ENCODE measurements at places on chromosomes 1 and 21.
A peak's percentile ranks its signal among the peaks of the same experiment; 100 is the strongest.

DNA sequence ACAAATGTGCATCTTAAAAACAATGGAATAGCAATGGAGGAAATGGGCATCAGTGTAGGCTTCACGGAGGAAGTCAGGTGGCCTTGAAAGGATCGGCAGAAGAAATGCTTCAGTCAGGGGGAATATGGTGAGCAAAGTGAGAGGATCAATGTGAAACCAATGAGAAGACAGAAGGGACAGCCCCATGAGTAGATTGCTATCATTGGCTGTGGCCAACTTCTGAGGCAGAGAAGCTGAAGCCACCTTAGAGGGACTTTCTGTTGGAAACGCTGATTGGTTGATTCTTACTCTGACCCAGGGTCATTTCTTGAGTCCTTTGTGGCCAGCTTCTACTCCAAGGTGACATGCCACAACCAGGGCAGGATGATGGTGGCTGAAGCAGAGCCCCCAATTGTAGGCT lies 130.7 kb upstream of the ZNF648 start:
- no peak for DNase-seq

- DNase-seq = no peak
These were observed 360.6 kb upstream of the USP24 start for GRCh38 chr1:55575571-55576279.

- no peak for DNase-seq
These were observed 71.6 kb upstream of the GRIK3 start for GRCh38 chr1:37105911-37106310.

DNA sequence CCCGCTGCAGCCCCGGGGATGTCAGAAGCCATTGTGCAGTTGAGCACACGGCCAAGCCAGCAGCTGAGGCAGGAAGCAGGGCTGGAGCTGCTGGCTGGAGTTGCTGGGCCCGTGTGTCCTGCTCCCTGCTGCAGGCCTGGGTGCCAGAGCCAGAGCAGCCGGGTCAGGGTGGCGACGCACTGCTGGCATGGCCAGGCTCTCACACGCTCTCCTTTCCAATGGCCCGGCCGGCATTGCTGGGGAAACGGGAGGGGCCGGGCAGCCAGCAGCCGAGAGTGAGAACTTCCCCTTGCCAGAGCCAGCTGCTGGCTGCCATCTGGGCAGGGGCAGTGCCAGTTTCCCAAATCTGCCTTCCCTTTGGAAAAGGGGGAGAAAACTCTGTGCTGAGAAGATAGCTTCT lies 82.4 kb upstream of the PROX1 start:
- no peak for DNase-seq

- DNase-seq = no peak
These were observed at the start of gene CSF1 for GRCh38 chr1:109910123-109910962. TSS of gene CSF1 (plus strand) at chr1:109910849. CDS start at chr1:109911024, 175 bp downstream.

DNA sequence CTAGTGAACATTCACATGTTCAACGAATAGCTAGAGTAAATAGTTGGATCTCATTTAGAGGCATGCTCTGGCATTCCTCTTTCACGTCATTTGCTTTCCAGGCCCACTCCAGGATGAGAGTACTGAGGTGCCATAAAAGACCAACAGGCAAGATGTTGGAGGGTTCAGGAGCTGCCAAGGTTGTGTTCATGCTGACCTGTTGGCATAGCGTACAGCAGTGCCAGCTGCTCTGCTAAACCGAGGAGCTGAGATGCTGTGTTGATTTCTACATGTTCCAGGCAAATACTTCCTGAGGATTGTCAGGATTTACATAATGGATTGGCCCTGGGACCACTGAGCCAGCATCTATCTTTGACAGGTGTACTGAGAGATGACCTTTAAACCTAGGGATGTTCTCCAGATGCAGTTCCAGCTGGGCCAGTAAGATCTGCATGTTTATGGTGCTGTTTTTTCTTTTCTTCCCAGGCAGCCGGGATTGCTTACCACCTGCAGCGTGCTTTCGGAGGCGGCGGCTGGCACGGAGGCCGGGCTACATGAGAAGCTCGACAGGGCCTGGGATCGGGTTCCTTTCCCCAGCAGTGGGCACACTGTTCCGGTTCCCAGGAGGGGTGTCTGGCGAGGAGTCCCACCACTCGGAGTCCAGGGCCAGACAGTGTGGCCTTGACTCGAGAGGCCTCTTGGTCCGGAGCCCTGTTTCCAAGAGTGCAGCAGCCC lies 66.9 kb downstream of the DISC1 start:
- DNase-seq = no peak

GRCh38 chr1:206021008-206021625 lies 2.6 kb downstream of the CTSE start:
- no peak for DNase-seq

DNA sequence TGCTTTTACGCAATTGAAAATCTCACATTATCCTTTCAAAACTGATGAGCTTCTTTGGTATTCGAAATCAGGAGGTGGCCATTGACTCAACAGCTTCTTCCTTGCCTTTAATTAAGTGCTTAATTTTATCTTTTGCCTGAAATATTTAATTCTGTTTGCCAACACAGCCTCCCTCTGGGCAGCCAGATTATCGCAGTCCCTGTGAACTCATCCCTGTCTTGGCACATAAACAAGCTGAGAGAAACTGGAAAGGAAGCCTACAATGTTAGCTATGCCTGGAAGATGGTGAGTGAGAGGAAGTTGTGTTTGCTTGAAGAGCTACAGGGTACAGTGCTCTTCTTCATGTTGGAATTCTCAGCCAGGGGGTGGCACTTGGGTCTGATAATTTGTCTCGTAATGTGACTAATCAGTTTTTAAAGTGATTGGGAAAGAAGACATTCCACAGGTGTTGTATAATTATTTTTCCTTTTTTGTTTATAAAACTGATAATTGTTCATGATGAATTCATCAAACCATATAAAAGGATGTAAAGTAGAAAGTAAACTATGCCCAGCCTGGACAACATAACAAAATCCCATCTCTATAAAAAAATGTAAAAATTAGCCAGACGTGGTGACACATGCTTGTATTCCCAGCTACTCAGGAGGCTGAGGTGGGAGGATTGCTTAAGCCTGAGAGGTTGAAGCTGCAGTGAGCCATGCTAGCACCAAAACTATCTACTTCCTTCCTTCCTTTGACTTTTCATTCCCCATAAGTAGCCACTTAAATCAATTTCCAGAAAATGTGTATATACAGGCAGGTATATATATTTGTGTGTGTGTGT lies 90.1 kb upstream of the RAVER2 start:
- DNase-seq = no peak

- DNase-seq = no peak
These were observed 21.3 kb upstream of the TLCD4 start for GRCh38 chr1:95095833-95096217.

GRCh38 chr1:167106119-167106461 lies 12.2 kb downstream of the STYXL2 start:
- no peak for DNase-seq

DNA sequence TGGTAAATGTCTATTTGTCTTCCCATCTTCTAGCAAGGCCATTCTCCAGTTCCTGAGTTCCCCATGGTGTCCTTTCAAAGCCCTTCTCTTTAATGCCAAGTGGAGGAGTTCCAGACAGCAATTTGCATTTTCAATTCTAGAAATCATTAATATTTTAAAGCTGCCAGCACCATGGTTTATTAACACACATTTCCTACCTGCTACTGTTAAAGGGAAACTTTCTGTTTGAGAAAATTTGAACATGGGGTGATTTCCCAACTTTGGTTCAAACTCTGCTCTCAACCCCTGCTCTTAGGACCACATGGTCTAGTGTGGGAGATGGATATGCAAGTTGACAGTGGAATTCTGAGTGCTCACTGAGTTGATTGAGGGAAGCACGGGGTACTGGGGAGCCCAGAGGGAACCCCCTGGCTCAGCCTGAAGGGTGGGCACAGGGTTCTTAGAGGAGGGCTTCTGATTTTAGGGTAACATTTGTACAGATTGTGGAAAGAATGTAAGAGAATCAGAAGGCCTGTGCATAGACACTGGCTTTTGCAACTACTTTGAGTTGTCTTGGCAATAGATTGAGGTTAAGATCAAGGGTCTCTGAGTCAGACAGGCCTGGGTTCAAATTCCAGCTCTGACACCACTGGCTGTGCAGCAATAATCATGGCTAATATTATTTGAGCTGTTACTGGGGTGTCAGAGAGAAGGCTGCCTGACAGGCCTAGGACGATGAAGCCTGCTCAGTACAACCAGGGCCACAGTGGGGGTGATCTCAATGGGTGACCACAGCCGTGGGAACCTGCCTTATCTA lies 97.8 kb downstream of the BEND5 start:
- no peak for DNase-seq

GRCh38 chr21:39103689-39104088 lies 79.6 kb downstream of the PSMG1 start:
- DNase-seq = peak; percentile 41

DNA sequence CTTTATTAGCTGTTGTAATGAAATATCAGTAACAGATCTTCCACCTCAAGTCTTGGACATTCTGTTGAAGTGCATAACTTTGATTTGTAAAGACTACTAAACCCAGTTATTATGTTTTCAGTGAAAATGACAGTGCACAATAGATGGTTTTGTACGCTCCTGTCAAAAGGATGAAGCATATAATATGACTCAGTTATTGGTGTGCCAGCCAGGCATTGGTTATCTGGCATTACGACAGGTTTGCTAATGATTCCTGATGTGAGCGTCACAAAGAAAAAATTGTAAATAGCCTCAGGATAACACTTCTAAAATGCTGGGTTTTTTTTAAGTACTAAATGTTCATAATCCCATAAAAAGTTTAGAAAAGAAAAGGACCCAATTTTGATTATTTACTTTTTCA lies 147.9 kb downstream of the MAGI3 start:
- DNase-seq = no peak

GRCh38 chr1:163093169-163093568 lies 24.0 kb downstream of the RGS4 start:
- DNase-seq = no peak

DNA sequence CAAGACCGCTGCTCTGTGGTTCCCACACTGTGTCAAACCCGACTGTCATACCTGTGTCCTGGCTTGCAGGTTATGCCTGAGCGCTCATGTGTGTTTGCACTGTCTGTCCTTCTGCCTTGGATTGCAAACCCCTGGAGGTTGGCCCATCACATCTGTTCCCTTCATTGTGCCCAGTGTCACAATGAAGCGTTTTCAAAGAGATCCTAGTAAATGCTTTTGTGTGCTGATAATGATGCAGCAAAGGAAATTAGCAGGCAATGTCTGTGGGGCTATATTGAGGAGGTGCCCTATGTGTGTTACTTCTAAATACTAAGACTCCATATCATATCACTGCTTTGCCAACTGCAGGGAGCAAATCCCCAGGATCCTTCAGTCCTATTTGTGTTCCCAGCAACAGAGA lies 424.4 kb upstream of the NFIA start:
- no peak for DNase-seq

- no peak for DNase-seq
These were observed 10.1 kb downstream of the DOP1B start for GRCh38 chr21:36166705-36167104.

GRCh38 chr1:62045574-62045973 lies 149.1 kb upstream of the L1TD1 start:
- no peak for DNase-seq

GRCh38 chr1:248686815-248687214 lies 15.8 kb downstream of the OR14I1 start:
- no peak for DNase-seq

DNA sequence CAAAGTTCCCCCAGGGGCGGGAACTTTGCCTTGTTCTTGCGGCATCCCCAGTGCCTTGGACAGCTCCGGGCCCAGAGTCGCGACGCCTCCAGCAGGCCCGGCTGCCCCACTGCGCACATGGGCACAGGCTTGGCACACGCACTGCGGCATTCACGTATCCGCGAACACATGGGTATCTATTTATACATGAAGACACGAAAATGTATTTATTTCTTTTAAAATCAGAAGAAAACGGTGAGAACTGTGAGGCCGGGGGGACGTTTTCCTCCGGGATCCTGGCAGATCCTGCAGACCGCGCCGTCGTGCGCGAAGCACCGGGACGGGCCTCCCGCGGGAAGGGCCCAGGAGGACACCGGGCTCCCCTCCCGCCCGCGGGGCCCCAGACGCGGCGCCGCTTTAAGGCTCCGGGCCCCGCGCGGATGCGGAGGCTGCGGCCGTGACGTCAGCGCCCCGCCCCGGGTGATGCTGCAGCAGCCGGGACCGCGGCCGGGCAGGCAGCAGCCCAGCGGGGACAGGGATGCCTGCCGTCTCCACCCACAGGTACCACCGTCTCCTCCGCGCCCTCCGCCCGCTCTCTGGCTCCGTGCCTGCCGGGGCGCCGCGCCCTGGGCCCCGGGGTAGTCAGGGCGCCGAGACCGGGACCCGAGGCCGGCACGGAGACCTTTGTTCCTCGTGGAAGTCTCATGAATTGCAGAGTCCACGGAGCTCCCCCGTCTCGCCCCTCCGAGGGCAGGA lies at the start of gene SLC45A1:
Gene SLC45A1 (plus strand): TSS at position 468 of the 735 bp plus-strand sequence. CDS start 6,216 bp downstream, outside the sequence.
- no peak for DNase-seq

- no peak for DNase-seq
These were observed 5.1 kb downstream of the CLCNKA start for GRCh38 chr1:16026723-16027484.

GRCh38 chr1:72280711-72281110 lies 1.6 kb downstream of the NEGR1 start:
- no peak for DNase-seq

DNA sequence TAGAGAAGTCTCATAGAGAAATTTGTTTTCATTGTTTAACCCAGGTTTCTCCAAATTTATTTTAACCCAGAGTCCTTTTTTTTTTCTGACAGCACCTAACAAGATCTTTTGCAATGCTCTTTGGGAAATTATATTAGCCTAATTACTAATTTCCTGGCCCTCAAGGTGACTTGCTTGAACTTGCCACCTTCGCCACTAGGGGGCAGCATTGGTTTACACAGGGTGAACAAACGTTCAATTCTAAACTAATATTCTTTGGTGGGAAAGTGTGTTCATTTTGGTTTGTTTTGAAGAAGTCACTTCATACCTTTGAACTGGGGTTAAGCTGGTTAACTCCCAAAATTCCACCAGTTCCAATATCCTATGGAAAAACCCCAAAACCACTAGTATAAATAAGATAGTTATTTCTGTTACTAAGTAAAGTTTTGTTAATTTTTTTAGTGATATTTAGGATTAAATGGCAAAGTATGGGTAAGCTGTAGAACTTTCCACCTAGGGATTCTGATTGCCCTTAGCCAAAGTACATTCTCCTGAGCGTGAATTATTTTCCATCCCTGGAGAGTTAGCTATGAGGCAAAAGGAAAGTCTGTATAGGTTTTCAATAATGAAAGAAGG lies 13.0 kb downstream of the CCDC190 start:
- no peak for DNase-seq

GRCh38 chr1:4975856-4976255 lies 321.4 kb downstream of the AJAP1 start:
- no peak for DNase-seq

DNA sequence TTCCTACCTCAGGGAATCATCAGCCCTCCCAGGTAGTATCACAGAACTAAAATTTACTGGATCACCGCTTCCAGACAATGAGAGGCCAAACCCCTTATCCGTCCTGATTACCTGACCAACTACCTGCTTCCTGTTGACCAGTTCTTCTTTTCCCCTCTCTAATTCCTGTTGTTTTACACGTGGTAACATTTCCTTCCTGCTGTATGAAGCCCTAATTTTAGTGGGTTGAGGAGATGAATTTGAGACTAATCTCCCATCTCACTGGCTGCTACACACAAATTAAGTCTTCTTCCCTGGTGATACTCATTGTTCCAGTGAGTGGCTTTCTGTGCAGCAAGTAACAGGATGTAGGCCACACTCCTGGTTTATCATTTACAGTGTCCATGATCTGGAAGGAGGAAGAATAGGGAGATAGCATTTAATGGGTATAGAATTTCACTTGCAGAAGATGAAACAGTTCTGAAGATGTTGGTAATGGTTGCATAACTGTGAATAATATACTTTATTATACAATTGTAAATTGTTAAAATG lies 2112.9 kb downstream of the NCAM2 start:
- no peak for DNase-seq

- DNase-seq = no peak
These were observed 133.3 kb upstream of the GPR52 start for GRCh38 chr1:174314433-174314832.

GRCh38 chr21:44696572-44696971 lies 400 bp upstream of the KRTAP10-12 start:
- no peak for DNase-seq

Measured in AG04449 (cell line).